ENCODE measurements at places on chromosomes 6 and 20. TPM values are rescaled to one million over a fixed set of nuclear protein-coding genes. Genes with fewer than 3 reads are reported as not detected.

DNA sequence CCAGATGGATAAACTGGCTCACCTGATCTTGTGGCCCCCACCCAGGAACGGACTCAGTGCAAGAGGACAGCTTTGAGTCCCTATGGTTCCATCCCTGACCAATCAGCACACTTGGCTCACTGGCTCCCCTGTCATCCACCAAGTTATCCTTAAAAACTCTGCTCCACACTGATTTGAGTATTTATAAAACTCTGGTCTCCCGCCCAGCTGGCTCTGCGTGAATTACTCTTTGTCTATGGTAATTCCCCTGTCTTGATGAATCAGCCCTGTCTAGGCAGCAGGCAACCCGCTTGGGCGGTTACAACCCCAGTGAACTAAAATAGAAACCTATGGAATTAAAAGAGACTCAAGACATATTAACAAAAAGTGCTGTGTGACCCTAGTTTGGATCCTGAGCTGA is 38.1 kb upstream of the CD83 start:
- no peak for DNase-seq

DNA sequence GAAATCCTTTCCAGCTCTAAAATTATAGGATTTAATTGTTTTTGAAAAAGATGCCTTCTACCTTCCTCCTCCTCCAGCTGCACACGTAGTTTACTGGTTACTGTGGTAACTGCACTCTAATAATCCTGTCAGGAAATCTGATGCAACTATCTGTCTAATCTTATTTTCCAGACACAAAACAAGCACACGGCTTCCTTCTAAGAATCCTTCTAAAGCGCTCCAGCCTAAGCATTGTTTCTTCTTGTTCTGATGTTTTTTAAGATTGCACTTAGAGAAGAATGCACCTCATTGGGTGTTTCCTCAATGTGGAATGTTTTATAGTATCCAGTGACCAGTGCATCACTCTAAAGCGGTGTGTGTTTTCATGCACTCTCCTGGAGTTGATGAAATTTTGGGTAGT is 63.6 kb downstream of the CARMIL1 start:
- peak; percentile 33 for DNase-seq

- DNase-seq = peak; percentile 66
These were observed 209.7 kb downstream of the FARS2 start for GRCh38 chr6:5471044-5471443.

DNA sequence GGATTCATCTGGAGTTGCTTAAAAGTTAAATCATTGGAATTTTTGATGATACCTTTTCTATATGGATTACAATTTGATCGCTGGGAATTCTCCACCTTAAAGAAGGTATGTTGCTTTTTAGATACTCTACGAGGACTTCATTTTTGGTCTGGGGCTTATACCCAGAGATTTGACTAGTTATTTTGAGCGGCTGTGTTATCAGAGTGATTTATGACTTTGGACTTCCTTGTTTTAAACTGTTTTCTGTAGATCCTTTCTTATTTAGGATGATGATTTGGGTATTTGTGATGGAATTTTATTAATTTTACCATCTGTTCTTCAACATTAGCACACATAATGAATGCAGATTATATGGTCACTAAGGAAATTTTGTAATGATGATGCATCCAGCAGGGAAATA is 75.2 kb downstream of the SOX4 start:
- no peak for DNase-seq

GRCh38 chr6:110534731-110535492 is 58.5 kb upstream of the SLC22A16 start:
- no peak for DNase-seq

The ANGPT4 gene
- not detected for polyA plus RNA-seq

The SLC22A7 gene
- polyA plus RNA-seq = not detected

The RXRB gene
- polyA plus RNA-seq = 61.0 TPM
